ENCODE measurements at places on chromosomes 4 and X.

DNA sequence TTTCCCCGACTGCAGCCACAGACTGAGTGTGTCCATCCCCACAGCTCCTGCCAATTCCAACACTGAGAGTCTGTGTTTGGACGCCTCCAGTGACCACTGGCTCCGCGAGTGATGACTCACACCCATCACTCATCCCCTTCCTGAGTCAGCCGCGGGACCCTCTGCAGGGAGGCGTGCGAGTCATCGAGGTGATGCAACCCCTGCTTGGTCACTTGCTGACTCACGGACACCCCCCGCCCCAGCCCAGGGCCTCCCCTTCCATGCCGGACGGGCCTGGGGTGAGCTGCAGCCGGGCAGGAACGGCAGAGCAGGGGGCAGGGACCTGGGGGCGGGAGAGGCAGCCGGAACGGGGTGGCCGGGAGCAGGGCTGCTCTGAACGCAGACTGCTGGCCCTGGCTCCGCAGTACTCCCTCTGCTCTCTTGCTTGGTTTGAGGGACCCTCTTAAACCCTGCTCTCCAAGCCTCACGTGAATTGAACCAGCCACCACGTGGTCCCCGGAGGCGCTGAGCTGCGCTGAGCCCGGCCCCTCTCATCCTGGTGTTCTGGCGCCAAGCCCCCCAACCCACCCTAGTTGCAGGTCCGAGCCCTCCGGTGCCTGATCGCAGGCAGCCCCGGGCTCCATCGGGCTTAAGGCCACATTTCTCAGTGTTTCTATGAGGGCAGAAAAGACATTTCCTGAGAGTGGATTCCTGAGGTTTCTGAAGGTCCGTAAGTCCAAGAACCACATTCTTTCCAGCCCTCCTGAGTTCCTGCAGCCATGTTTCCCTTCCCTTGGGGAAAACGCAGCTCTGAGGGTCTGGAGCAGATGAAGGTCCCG lies 32.4 kb downstream of the FGFRL1 start:
- no peak for DNase-seq

GRCh38 chr4:128600996-128601871 lies 208.3 kb upstream of the JADE1 start:
- DNase-seq, result no peak

DNA sequence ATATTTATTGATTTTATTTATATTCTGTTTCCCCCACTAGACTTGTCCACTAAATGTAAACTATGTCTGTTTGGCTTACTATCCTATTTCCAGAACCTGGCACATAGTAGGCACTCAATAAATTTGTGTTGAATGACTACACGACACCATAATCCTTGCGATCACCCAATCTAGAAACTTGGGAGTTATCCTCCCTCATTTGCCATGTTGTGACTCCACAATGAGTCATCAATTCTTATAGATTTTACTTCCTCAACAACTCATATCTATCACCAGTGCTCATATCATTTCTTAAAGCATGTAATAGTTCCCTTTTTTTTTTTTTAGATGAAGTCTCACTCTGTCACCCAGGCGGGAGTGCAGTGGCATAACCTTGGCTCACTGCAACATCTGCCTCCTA lies 39.9 kb upstream of the VAMP7 start:
- DNase-seq, result no peak

DNA sequence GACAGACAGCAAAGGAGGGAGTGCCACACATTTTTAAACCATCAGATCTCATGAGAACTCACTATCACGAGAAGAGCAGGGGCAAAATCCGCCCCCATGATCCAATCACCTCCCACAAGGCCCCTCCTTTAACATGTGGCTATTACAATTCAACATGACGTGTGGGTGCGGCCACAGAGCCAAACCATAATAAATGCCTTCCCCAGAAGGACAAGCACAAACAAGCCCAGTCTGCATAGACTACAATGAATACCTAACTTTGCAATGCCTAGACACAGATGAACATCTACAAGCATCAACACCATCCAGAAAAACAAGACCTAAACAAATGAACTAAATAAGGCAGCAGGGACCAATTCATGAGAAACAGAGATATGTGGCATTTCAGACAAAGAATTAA lies 12.3 kb downstream of the ETDA start:
- DNase-seq, result no peak

GRCh38 chr4:118356111-118356510 lies 3.3 kb upstream of the PRSS12 start:
- no peak for DNase-seq
